Globus pallidus (tissue), 1 donor: ENCODE measurements at places on chromosomes 1 and 21.

DNA sequence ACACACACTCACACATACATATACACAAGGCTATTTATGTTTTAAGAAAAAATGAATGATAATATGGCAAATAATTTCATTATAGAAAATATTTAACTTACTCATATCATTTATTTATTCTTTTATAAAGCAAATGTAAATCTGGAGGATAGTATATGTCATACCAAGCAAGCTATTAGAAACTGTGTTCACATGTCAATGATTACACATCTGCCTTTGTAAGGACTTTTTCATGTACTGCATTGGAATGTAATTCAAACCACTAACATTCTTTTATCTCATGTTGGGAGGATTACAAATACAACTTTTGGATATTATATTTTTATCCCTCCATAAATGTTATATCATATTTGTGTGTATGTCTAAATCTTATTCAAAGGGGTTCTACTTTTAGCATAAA is 1887.4 kb downstream of the NCAM2 start:
- no peak for DNase-seq

GRCh38 chr1:27071049-27071416 is 58.4 kb upstream of the TENT5B start:
- no peak for DNase-seq

GRCh38 chr1:74395571-74395970 is 116.8 kb downstream of the LRRC53 start:
- DNase-seq = peak; percentile 5

DNA sequence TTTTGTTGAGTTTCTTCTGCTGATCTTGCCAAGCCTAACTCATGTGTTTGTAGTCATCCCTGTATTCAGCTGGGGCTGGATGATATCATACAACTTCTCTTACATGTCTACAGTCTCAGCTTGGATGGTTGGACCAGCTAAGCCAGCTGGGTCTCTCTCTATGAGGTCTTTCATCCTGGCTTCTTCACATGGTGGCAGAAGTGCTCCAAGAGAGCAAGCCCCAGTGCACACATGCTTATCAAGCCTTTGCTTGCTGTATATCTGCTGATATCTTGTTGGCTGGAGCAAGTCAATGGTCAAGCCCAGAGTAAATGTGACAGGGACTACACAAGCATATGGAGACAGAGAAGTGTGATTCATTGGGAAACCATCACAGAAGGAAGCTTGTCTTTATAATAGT is 29.2 kb upstream of the SLC44A5 start:
- DNase-seq = no peak

GRCh38 chr1:21700094-21700493 is 30.9 kb upstream of the RAP1GAP start:
- no peak for DNase-seq

DNA sequence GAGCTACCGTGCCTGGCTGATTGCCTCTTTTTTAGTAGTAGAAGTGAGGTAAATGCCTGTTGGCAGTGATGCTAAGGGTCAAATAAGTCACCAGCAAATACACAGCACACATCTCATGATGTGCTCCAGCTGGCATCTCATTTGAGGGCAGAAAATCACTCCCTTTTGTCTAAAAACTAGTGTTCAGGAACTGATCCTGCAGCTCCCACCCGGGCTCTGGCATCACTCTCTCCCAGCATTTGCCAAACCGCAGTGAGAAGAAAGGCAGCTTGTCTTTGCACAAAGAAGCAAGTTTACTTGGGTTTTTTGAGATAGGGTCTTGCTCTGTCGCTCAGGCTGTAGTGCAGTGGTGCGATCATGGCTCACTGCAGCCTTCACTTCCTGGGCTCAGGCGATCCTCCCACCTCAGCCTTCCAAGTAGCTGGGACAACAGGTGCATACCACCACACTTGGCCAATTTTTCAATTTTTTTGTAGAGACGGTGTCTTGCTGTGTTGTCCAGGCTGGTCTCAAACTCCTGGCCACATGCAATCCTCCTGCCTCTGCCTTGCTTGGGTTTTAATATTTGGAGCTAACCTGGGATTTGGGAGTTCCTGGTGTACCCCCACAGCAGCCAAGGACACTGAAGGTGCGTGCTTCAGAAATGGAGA is 4.1 kb downstream of the RBP7 start:
- peak; percentile 88 for DNase-seq

- DNase-seq = no peak
These were observed 151.3 kb downstream of the ADGRL4 start for GRCh38 chr1:78855258-78855657.

- no peak for DNase-seq
These were observed 65.5 kb upstream of the AK4 start for GRCh38 chr1:65082346-65083040.

DNA sequence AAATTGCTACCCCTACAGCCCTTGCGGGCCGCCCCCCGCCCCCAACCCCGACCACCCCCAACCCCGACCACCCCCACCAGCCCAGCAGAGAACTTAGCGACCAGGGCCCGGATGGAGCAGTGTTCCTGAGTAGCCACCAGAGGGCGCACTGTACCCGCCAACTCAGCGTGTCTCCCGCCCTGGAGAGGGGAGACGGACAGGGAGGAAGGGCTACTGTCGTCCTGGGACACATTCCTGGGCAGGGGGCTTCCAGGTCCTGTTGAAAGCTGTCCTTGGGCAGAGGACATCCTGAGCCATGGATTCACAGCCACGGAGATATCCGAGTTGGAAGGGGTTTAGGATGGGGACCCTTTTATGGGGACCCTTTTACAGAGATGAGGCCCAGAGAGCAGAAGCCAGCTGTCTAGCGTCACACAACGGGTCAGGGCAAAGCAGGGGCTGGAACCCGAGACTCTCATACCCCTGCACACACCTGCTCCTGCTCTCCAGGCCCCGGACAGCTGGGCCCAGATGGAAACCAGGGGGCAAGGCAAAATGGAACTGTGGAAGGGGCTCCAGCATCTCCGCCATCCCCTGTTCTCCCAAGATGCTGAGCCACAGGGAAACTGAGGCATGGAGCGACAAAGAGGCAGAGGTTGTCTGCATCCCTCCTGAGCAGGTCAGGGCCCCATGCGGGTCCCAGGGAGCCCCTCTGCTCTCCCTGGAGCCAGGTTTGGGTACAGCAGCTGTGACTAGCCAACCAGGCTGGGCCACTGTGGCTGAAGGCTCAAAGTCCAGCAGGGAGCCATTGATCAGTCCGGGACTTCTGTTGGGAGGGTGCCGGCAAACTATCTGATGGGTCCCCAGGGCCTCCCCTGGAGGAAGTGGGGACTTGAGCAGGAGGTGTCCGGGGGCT is 25.0 kb upstream of the LAPTM5 start:
- peak; percentile 67 for DNase-seq

- DNase-seq = no peak
These were observed 70.6 kb downstream of the CLSTN1 start for GRCh38 chr1:9753121-9753531.

DNA sequence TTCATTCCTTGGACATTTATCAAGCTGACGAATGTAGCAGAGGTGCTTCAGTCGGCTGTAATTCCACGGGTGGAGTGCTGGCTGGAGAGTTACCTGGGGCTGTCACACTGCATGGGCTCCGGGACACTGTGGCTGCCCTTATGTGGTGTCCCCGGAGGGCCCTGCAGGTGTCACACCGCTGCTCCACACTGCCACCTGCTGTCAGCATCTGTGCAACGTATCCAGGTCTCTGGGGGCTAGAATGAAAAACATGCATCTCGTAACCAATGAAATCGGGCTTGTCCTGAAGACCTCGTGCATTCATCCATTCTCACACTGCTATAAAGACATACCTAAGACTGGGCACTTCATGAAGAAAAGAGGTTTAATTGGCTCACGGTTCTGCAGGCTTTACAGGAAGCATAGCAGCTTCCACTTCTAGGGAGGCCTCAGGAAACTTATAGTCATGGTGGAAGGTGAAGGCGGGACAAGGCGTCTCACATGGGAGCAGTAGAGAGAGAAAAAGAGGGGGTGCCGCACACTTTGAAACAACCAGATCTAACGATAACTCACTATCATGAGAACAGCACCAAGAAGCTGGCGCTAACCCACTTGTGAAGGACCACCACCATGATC is 46.7 kb upstream of the PCBP3 start:
- DNase-seq = peak; percentile 24

GRCh38 chr1:226903819-226904716 is 33.7 kb downstream of the PSEN2 start:
- no peak for DNase-seq

GRCh38 chr1:71950579-71950978 is 331.8 kb downstream of the NEGR1 start:
- DNase-seq = peak; percentile 57

GRCh38 chr1:237390823-237391222 is 348.8 kb downstream of the RYR2 start:
- DNase-seq = no peak

DNA sequence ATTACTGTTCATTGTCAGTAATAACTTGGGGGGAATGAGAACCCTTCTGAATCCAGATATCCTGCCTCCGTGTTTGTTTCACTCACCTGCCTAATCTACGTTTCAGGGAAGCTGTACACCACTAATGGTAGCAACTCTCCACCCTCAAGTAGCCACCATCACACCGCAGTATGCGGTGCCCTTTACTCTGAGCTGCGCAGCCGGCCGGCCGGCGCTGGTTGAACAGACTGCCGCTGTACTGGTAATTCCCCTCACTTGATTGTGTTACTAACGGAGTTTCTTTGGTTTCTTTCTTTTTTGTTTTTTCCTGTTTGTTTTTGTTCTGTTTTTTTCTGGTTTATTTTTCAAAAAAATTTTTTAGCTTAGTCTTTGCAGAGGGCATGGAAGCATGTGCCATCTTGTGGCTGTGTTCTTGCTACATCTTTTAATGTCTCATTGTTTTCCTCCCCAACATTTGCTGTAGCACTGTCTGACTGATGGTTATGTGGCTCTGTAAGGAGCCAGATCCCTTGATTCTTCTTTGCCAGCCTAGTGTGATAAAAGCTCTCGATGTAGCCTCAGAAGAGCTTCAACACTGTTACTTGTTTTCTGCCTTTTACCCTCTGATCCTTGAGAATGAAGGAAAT is 15.9 kb upstream of the OLFML3 start:
- DNase-seq = peak; percentile 32

GRCh38 chr1:191671236-191671635 is 487.0 kb upstream of the RGS18 start:
- DNase-seq = no peak

DNA sequence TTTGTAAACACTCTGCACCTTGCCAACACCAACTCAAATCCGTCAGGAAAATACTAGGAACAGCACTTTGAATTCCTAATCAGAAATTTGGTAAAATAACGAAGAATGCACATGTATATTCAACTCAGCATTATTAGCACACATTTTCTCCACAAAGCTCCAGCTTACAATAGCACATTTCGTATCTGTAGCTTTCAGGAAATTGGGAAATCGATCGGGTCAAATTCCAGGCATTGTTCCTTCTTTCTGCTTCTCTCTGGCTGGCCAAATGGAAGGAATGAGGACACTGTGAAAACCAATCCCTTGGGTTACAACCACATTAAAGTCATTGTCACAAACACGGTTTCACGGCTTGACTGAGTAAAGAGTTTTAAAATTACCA is 58.6 kb downstream of the NPHP4 start:
- DNase-seq = no peak

- DNase-seq = no peak
These were observed 6.1 kb downstream of the FABP3 start for GRCh38 chr1:31366796-31367195.

DNA sequence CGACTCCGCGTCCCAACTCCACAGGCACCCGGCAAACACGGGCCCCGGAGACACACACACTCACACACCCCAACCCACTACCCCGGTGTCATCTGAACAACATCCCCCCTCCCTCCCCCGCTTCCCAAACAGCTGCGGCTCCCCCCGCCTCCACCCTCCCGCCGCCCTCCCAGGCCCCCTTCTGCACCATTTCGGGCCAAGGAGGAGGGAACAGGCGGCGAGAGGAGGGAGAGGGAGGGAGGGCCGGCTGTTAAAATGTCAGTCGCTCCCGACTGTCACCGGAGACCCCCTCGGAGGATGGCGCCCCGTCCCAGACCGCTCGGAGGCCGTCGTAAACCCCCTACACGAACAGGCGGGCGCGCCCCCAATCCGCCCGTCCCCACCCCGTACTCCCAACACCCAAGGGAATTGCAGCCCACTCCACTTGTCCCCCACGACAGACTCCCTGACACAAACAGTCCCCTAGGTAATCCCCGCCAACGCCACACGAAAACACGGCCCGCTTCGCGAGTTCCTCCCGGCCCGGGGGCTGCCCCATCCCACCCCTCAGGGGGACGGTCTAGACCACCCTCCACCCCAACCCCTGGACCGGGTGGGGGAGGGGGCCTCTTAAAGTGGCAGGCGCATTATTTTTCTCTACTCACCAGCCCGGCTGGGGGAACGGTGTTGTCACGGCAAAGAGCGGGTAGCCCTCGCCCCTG is 583 bp downstream of the MEF2D start:
- DNase-seq = peak; percentile 78

- DNase-seq = no peak
These were observed 53.8 kb downstream of the NGF start for GRCh38 chr1:115284209-115284608.

- no peak for DNase-seq
These were observed 24.5 kb downstream of the EEIG2 start for GRCh38 chr1:108584428-108584856.

DNA sequence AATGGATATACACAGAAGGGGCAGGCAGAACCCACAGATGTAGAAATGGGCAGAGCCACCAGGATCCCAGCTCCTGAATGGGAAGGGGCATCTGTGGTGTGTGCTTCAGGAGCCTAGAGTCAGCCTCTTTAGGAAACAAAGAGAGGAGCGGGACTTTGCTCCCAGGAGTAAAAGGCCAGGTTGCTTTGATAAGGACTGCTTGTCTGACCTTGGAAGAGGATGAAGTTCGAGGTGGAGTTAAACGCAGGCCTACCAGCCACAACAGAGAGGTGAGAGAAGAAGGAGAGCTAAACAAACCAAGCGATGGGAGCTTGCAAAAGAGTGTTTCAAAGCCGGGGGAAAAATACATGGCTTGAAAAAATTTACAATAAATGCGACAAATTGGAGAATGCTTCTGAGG is 49.9 kb upstream of the TMPRSS2 start:
- no peak for DNase-seq
